ENCODE measurements at places on chromosomes 11 and 22.

GRCh38 chr22:39990686-39991085 is 4.1 kb upstream of the FAM83F start:
- DNase-seq: no peak

DNA sequence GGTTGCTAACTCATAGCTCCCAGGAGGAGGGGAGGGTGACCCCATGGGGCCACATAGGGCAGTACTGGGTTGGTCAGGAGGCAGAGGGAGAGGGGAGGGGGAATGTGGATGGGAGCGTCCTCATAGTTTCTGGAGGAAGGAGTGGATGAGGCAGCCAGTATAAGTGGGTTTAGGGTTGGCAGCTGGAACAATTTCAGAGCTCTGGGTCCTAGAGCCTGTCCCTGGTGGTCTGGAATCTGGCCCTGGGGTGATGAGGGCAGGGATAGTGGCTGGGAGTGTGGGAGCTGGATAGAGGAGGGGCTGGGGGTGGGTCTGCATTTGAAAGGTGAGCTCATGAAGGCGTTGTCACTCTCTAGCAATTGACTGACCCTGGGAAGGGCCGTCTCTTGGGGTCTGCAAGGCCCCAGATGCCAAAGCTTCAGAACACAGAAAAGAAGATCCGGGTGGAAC is 5.3 kb upstream of the MRGPRG start:
- no peak for DNase-seq

- DNase-seq: no peak
Observed at GRCh38 chr22:37529652-37530345, 10.6 kb upstream of the CARD10 start.

- DNase-seq: no peak
Observed at GRCh38 chr11:92130421-92130831, 94.2 kb upstream of the FAT3 start.

- no peak for DNase-seq
Observed at GRCh38 chr22:35257002-35257320, 332 bp upstream of the HMGXB4 start.

GRCh38 chr22:36136475-36136874 is 24.1 kb downstream of the APOL3 start:
- no peak for DNase-seq

GRCh38 chr22:50544078-50544745 is 1.5 kb upstream of the KLHDC7B start:
- no peak for DNase-seq

DNA sequence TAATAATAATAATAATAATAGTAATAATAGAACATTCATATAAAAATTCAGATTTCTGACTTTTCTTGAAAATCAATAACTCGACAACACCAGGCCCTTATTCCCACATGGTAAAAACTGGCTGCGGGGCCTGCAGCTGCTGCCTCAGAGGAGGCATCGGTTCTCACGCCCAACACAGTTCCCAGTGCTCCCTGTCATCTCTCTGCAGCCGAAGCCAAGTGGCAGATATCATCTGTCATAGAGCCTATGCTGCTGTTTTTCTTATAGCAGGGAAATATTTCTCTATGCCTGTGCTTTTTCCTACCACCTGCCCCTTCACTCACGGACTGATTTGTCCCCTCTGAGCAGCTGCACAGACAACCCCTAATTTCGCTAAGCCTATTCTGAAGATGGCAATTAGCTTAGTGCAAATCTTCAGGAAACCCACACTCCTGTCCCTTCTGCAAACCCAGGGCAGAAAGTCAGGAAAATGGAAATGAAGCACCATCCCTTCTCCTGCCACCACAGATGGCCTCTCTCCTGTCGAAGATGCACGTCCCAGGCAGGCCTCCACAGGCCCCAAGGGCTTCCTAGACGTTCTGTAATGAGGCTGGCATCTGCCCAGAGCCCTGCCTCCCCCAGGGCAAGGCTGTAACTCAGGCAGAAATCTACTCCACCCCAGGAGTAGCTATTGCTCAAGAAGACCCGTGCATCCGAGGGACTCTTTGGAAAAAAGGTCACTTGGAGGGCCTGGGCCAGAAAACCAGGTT is 66.7 kb downstream of the SYN3 start:
- DNase-seq: no peak

GRCh38 chr22:48445113-48445827 is 1382.4 kb downstream of the BRD1 start:
- DNase-seq: no peak

- DNase-seq: no peak
Observed at GRCh38 chr22:22057617-22058378, 75.2 kb upstream of the TOP3B start.

GRCh38 chr22:35540595-35541253 is at the start of gene RASD2:
TSS of gene RASD2 (plus strand) at chr22:35540831. CDS start at chr22:35546810, 5,979 bp downstream.
- no peak for DNase-seq

DNA sequence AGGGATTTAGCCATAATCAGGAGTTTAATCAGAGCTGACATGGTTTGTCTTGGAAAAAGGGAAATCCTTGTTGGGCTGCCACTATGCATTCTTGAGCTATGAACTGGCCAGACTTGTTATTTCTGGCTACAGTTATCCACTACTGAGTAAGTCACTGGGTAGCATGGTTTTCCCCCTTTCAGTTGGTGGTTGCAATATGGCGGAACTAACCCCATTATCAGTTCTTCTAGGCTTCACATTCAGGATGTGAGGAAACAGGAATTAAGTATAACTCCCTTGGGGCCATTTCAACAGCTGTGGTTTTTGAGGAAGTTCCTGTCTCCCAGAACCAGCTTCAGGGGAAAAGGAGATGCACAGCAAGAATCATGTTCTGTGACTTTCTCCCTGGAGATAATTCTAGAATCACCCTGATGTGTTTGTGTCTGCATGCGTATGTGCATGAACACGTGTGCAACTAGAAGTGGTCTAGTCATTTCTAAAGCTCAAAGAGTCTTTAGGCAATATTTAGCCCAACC is 103.0 kb upstream of the CD44 start:
- DNase-seq: peak; percentile 59

GRCh38 chr11:125933030-125933813 is 12.6 kb upstream of the VSIG10L2 start:
- DNase-seq: no peak

- DNase-seq: no peak
Observed at GRCh38 chr11:12278766-12279671, 98.4 kb upstream of the PARVA start.

DNA sequence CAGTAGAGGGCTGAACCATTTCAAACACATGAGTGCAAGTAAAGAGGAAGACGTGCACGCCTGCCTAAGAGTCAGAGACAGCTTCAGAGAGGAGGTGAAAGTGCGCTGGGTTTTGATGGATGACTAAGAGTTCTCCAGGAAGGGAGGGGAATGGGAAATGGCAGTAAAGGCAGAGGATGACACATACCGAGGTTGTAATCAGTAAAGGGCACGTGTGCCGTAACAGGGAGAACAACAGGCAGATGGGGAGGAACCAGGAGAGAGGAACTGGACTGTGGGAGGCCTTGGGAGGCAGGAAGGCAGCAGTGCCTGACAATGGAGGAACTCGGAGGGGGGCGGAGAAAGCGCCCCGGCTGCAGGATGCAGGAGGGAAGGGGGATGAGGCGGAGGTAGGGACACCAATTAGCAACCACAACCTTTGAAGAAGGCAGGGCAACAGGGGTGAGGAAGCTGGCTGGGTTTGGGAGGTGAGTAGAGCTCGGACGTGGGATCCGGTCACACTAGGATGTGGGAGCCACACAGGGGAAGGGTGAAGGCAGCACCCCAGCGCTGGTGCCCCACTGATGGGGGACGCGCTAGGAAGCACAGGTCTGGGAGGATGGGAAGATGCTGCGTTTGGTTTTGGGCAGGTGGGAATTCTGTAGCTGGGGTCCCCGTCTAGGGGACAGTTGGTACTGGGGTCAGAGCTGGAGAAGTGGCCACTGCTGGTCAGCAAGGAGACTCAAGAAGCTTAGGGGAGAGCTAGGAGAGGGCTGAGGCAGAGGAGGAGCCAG is 67.4 kb downstream of the SCUBE1 start:
- no peak for DNase-seq

DNA sequence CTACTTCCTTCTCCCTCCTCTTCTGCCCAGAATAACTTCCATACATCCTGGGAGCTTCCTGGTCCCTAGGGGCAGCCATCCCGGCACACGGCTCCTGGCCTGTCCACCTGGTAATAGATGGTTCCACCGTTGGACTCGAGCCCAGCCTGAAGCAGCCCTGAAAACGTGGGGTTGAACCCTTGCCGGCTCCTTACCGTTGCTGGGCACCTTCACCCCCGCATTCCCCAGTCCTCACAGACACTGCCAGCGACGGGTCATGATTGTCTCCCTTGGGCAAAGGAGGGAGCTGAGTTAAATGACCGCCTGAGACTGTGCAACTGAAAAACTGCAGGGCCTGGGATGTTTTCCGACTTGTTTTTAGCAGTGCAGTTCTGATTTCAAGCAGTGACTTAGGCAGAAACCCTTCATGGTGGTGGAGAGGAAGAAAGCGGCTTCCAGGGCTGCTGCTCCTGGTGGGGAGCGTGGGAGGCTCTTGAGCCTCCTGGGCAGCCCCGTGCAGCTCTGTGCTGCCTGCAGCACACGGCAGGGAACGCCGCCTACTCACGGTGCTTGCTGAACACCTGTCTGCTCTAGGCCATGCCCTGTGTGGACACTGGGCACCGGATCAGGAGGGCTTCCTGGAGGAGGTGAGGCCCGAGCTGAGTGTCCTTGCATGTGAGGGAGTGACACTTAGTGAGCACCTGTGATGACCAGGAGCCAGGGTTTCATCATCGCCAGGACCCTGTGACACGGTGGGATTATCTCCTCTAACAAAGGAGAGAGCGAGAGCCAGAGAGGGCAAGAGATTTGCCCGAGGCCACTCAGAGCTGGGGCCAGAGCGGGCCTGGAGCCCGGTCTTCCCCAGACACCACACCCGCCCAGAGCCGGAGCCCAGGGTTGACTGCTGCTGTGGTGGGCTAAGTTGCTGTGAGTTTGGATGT is 77.4 kb downstream of the FBLN1 start:
- DNase-seq: no peak
